ENCODE measurements at places on chromosomes 7 and 10.

GRCh38 chr10:125721035-125721434, 1.5 kb downstream of the EDRF1 start:
- DNase-seq, result no peak

DNA sequence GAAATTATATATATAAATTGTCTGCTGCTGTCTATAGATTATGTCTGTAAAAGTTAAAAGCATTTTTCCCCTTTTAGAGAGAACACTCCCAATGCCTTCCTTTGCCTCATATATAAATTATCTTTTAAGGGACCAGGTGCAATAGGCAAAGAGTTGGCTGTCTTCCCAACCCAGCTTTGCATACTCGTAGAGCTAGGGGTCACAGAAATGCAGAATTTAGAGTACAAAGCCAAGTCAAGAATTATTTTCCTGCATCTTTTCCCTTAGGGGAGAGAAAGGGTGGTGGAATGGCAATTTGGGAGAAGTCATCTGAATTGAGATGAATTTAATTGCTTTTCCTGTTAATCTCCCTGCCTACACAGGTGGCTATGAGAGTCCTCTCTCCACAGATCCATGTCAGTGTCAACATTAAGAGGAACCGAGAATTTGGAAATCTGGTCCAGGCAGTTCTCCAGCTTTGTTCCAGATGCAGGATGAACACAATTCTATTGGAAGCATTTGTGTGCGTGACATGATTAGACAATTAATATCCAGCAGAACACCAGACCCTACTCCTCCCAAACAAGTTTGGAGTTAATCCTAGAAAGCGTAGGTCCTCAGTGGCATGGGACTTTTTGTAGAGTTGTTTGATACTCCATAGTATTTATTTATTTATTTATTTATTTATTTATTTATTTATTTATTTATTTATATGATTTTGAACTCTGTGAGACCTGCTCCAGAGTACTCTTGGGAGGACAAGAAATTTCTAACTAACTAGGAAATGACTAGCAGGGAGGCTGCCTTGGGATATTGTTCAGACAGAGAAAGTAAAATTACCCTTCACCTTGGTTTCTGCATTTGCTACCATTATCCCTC, 80.3 kb upstream of the SKAP2 start:
- no peak for DNase-seq

DNA sequence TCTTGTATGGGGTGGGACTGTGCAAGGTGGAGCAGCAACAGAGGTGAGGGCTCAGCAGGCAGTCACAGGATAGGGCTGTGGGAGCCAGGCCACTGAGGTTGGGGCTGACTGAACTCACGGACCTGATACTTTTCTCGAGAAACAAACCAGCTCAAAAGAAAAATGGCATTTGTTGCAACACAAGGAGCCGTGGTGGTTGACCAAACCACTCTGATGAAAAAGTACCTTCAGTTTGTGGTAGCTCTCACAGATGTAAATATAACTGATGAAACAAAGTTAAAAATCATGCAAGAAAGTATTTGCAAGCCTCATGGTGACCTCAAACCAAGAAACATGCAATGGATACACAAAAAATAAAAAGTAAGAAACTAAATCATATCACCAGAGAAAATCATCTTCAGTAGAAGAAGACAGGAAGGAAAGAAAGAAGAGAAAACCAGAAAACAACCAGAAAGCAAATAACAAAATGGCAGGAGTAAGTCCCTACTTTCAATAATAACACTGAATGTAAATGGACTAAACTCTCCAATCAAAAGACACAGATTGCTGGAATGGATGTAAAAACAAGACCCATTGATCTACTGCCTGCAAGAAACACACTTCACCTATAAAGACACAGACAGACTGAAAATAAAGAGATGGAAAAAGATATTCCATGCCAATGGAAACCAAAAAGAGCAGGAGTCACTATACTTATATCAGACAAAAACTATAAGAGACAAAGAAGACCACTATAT, 48.9 kb upstream of the DUSP5 start:
- no peak for DNase-seq

- no peak for DNase-seq
Observed at GRCh38 chr7:41899823-41900433, 197.0 kb upstream of the INHBA start.

GRCh38 chr10:5563991-5564536, 39.3 kb downstream of the CALML3 start:
- no peak for DNase-seq

DNA sequence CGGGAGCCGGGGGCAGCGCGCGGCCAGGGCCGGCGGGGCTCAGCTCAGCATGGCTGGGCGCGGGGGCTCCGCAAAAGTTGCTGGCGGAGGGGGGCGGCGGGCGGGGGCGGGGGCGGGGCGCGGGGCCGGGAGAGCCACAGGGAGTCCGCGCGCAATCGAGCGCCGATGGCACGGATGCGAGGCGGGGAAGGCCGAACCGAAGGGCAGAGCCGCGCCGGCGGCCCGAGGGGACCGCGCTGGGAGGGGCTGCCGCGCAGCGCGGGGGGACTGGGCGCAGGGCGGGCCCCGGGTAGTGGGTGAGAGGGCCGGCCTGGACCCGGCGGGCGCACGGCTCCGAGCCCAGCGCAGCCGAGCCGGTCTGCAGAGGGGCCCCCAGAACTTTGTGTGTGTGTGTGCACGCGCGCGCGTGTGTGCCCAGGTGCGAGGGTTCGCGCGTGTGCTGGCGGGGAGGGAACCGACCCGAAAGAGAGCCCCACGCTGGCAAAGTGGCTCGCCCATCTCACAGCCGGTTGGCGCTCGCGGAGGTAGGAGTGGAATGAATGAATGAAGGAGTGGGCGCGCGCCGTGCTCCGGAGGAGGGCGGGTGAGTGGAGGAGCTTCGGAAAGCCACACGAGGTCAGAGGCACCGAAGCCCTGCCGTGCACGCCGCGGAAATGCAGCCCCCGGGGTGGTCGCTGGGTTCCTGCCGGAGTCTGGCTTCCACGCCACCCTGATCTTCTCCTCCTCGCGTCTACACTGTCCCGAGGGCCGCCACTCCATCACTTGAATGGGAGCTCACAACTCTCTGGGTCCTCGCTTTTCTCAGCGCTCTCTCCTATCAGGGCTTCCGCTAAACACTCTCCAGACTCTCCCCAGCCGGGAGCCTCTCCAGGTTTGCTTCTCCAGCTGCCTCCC, at the start of gene HIPK2:
Gene HIPK2 (minus strand): TSS at position 51 of the 894 bp plus-strand sequence. CDS start 375 bp downstream, outside the sequence.
- DNase-seq, result peak; percentile 89

DNA sequence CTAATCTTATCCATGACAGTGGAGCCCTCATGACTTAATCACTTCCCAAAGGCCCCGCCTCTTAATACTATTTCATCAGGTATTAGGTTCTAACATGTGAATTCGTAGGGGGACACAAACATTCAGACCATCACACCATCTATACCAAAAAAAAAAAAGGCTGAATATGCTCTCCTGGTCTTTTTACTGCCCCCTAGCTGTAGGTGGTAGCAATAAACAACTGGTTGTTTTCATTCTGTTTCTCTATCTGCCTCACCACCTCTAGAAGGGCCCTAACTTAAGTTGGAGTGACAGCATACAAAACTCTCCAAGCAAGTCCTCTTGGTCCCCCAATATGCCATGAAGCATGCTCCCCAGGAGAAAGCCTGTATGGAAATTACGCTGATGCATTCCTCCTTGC, 94.1 kb downstream of the GRM8 start:
- peak; percentile 47 for DNase-seq

- DNase-seq, result no peak
Observed at GRCh38 chr10:88409236-88409635, 173.9 kb downstream of the RNLS start.

DNA sequence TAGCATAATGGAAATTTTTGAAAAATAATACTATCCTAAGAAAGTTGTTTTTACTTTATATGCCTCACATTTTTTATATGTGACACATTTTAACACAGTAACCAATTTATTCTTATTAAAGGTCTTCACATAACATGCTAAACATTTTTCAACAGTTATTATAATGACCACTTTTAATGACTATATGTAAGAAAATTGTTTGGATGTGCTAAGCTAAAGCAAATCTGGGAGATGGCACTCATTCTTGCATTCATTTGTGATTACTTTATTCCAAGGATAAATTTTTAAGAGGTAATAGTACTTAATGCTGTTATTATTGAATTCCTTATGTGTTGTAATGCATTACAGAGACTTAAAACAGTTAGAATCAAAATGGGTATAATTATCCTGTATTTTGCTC, 88.1 kb downstream of the ANKIB1 start:
- no peak for DNase-seq

- no peak for DNase-seq
Observed at GRCh38 chr10:122510326-122510725, 49.0 kb downstream of the HTRA1 start.

DNA sequence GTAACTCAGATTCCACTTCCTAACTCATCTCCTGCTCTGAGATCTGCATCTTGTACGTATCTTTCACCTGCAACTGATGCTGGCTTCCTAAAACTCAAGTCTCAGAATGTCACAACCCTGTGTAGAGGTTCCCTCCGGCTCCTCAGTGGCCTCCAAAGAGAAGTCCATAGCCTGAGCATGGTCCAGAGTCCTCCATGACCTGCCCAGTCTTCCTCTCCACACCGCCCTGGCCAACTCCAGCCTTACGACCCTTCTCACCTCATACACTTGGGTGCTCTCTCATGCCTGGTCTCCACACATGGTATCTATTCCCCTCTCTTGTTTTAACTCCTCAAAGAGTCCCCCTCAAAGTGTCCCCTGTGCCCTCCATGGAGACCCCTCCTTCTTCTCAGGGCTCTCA, 41.9 kb downstream of the RAMP3 start:
- no peak for DNase-seq

DNA sequence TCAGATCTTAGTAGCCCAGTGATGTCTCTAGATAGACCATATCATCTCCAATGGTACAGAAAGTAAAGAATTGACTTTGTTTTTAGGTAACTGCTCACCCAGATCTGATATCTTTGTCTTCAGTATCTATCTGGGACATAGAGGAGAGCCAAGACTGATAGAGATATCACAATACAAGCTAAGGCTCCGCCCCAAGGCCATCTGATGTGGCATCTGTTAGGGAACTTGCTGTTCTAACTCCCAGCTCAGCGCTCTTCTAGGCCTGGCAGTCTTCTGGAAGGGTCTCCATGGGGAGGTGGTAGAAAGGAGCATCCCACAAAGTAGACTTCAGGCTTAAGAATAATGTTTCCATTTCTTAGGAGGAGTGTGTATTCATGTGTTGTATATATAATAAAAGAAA, 88.4 kb upstream of the SAMD8 start:
- DNase-seq, result no peak

DNA sequence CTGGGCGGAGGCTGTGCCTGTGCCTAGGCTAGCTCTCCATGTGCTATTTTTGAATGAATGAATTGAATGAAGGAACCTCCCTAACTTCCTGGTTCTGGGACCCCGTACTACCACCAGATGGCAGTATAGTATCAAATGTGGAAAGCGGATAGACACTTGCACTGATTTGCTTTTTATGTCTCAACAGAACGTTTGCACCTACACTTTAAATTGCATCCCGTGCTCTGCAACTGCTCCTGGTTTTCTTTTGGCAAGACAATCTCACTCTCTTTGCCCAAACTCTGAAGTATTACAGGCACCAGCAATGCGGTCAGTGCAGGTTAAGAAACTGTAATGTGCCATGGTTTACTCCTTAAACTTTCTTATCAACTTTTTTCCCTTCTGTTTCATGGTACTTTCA, 6.5 kb downstream of the FZD8 start:
- DNase-seq, result peak; percentile 68

- no peak for DNase-seq
Observed at GRCh38 chr10:80416479-80417098, 8.2 kb downstream of the PRXL2A start.

Data from ACHN (cell line).